Activated CD4-positive, alpha-beta T cell treated with anti-CD3 and anti-CD28 coated beads, Interleukin-2, amount 50 U/mL, for 48 hours (primary cell): ENCODE measurements at places on chromosomes 7 and 10.

- DNase-seq: no peak
Measured at GRCh38 chr7:130831322-130831721, 97.3 kb upstream of the KLF14 start.

DNA sequence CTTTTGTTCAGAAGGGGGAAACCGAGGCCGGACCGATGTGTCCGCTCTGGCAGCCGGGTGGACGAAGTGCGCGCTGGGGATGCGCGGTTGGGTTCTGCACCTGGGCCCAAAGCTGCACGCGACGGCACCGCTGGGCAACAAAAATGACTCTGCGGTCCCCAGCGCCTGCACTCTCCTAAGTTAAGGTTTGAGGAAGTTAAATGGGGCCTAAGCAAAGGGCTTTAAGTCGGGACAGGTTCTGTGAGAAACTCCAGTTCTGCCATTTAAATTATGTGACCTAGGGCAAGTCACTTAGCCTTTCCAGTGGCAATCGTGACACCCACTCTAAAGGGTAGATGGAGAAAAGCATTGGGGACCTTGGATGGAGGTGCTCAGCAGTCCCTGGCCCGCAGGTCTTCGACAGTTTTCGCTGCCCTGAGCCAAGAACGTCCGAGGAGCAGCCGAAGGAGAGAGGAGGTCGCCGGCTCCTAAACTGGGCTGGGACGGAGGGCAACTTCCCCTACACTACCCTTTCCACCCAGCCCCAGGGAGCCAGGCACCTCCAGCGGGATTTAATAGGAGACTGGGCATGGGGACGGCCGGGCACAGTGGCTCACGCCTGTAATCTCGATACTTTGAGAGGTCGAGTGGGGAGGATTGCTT lies 534 bp upstream of the ACBD5 start:
- DNase-seq: peak; percentile 33

DNA sequence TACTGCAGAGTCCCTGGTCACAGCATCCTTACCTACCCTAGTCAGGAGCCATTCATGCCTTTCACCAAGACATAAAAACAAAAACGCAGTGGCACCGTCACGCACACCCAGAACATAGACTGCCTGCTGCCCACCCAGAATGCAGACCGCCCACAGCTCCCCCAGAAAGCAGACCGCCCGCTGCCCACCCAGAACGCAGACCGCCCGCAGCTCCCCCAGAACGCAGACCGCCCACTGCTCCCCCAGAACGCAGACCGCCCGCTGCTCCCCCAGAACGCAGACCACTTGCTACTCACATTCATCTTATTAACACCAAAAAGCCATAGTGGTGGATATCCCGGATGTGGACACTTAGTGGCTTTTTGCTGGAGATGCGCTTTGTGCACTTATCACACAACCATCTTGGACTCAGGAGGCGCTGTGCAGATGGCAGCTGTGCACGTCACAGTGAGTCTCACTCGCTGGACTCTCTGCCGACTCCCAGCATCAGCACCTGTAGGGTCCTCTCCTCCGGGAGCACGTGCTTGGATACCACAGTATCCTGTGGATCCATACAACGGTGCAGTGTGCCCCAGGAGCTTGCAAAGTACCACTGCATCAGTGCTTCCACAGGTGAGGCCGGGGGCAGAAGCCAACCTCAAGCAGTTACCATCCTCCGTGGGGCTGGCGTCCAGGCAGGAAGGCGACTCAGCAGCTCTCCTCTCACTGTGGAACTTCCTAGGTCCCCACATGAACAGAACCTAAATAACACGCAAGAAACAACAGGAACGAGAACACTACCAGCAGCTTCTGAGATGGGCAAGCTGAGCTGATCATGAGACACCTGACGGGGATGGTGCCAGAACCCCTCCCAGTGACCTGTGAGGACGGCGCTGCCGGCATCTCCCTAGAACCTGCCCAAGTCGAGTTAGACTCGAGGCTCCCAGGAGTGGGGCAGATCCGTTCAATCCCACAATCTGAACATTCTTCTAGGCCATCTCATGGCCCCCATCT lies 161.0 kb downstream of the DIP2C start:
- no peak for DNase-seq

DNA sequence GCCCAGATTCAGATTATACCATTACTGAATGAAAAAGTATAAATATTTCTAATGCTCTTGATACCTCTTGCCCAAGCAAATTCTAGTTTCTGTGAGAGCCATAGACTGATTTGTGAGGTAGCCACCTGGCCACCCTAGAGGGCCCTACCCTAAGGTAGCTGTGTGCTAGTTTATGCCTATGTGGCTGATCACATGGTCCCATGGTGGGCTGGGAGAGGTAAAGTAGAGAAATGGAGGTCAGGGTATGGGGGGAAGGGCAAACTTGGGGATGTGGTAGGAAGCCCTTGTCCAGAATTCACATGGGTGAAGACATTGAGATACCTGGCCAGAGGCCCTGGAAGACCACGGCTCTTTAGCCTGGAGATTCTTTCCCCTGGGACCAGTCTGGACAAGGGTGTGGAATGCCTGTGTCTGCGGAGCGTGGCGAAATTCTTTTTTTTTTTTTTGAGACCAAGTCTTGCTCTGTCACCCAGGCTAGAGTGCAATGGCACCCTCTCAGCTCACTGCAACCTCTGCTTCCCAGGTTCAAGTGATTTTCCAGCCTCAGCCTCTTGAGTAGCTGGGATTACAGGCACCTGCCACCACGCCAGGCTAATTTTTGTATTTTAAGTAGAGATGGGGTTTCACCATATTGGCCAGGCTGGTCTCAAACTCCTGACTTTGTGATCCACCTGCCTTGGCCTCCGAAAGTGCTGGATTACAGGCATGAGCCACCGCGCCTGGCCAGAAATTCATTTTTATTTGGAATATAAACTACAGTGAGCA lies 639.4 kb downstream of the ACTR3B start:
- DNase-seq: no peak

DNA sequence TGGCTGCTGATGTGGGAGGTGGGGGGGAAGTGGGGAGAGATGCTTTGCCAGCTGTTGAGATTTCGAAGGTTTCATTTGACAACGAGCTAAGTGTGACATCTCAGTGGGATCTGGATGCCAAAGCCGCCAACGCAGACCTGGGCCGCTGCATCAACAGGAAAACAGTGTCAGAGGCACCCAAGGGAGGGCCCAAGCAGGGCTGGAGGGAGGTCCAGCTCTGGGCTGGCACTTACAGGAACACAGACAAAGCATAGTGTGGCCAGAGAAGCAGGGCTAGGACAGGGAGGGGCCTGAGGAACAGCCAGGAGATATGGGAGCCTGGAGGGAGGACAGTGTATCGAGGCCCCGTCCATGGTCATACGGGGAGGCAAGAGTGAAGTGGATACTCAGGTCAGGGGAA lies 73.1 kb downstream of the GTF2IRD1 start:
- no peak for DNase-seq

GRCh38 chr10:78327778-78328591 lies 294.3 kb downstream of the RPS24 start:
- DNase-seq: no peak

- no peak for DNase-seq
Measured at GRCh38 chr7:149003560-149004305, 24.6 kb downstream of the PDIA4 start.

DNA sequence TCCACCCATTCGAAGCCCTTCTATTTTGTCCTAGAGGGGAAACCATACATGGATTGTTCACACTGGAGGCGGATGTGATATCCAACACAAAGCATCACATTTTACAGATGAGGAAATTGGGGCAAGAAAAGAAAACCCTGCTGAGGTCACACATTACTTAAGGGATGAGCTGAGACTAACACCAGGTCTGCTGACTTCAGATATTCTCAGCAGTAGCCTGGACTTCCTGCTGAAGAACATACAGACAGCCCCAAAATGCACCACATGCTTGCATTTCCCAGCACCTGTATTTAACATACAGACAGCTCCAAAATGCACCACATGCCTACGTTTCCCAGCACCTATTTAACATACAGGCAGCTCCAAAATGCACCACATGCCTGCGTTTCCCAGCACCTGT lies 11.2 kb downstream of the GIMAP5 start:
- DNase-seq: no peak

DNA sequence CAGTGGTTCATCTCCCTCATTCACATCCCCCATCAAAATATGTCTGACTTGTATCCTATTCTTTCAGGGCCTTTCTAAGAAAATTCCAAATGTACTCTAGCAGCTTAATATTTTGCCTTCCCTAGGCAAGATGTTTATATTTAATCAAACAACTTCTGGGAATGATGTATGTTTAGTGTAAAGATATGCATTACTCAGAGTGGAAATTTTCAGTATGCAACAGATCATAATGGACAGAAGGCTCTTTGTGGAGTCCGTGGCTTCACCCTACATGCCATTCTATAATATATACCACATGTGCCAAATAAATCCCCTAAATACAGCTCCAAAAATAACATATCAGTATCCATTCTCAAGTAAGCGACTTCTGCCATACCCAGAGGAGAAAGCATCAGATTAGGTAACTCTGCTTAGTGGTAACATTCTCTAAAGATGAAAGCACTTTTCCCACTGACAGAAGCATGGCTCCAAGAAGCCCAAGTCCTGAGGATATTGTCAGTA lies 316.6 kb downstream of the KCNMA1 start:
- no peak for DNase-seq

DNA sequence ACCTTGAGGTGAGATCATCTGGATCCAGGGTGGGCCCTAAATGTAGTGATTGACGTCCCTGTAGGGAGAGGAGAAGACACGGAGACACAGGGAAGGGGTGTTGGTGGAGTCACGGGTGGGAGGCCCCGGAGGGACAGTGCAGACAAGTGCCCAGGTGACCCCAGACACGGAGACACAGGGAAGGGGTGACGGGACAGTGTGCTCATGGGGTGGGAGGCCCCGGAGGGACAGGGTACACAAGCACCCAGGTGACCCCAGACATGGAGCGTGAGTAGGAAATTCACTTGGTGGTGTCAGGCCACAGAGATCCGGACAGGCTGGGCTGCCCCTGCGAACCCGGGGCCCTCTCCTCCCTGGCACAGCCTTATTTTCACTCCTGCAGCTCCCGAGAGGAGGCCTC lies 176.9 kb downstream of the PTPRN2 start:
- DNase-seq: no peak

GRCh38 chr7:22561321-22561811 lies 61.4 kb upstream of the STEAP1B start:
- no peak for DNase-seq

DNA sequence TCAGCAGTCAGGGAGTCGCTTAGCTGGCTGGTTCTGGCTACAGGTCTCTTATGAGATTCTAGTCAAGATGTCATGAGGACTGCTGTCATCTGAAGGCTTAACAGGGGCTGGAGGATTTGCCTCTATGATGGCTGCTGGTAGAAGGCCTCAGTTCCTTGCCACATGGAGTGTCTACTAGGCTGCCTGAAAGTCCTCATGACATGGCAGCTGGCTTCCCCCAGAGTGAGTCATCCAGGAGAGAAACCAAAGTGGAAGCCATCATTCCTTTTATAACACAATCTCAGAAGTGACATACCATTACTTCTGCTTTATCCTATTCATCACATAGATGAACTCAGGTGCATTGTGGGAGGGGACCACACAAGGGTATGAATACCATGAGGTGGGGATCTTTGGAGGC lies 75.1 kb downstream of the EXOC6 start:
- DNase-seq: no peak

DNA sequence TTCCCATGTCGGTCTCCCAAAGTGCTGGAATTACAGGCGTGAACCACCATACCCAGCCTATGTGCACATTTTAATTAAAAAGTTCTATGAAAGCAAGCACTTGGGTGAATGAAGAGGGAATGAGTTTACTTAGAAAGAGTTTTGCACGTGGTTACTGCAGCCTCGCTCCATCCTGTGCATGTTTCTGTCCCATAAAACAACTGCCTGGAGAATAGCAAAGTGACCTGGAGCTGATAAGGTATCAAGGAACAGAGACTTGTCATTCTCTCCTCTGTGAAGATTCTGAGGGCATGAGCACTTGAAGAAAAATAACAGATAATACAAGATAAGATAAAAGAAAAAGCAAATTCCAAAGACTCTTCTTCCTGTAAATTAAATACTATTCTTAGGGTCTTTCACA lies 112.2 kb upstream of the JCAD start:
- no peak for DNase-seq

DNA sequence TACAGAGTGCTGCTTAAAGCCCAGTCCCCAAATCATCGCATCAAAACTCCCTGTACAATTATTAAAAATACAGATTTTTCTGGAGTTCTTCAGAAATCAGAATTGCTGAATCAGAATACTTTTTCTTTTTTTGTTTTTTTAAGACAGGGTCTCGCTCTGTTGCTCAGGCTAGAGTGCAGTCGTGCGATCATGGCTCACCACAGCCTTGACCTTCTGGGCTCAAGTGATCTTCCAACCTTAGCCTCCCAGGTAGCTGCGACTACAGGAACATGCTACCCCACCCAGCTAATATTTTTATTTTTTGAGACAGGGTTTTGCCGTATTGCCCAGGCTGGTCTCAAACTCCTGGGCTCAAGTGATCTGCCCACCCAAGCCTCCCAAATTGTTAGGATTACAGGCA lies 3.9 kb downstream of the BBIP1 start:
- no peak for DNase-seq

- DNase-seq: no peak
Measured at GRCh38 chr10:35768011-35768410, 125.9 kb upstream of the FZD8 start.

DNA sequence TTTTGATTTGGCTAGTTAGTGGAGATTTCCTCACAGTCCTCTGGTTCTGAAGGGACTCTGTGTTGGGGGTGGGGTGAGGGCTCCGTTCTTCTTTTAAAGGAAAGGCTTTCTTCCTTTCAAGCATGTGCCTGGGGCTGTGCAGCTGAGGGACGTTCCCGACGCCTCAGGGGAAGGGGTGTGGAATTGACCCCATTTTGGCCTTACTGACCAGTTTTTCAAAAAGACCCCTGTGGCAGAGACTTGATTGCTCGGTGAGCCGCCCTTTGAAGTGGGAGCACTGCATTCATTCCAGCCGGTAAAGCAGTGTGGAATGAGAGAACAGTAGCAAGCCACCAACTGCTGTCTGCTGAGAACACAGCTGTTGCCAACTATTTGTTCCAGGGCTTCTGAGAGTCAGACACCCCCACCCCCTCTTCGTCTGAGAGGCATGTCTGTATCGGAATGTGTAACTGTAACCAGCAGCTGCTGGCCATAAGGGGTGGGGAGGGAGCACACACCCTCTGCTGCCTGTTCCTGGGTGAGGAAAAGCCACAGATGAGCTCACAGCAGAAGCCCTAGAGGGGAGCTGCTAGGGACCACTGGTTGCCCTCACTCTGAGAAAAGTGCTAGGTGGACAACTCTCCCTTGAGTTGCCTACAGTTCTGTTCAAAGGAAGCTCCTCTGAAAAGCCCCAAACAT lies 33.2 kb downstream of the WBP1L start:
- DNase-seq: no peak

DNA sequence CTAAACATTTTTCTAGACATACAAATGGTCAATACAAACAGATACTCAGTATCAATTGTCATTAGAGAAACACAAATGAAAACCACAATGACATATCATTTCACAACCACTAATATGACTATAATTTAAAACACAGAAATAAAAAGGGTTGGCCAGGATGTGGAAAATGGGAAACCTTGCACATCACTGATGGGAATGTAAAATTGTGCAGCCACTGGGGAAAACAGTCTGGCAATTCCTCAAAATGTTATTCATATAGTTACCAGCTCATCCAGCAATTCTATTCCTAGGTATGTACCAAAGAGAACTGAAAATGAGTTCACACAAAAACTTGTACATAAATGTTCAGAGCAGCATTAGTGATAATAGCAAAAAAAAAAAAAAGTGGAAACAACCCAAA lies 106.1 kb upstream of the LRRTM3 start:
- DNase-seq: no peak

- DNase-seq: peak; percentile 41
Measured at GRCh38 chr7:131325179-131325840, 2.4 kb upstream of the MKLN1 start.

GRCh38 chr7:27064159-27064558 lies 31.6 kb downstream of the HOXA1 start:
- DNase-seq: no peak
